ENCODE measurements at places on chromosomes 2 and 18.

- no peak for DNase-seq
These were observed 1.1 kb downstream of the CHN1 start for GRCh38 chr2:175003875-175004729.

- DNase-seq, result no peak
These were observed 113.7 kb downstream of the BCL2 start for GRCh38 chr18:63205791-63206252.

GRCh38 chr2:238857959-238858358 lies 10.1 kb downstream of the TWIST2 start:
- DNase-seq, result no peak

DNA sequence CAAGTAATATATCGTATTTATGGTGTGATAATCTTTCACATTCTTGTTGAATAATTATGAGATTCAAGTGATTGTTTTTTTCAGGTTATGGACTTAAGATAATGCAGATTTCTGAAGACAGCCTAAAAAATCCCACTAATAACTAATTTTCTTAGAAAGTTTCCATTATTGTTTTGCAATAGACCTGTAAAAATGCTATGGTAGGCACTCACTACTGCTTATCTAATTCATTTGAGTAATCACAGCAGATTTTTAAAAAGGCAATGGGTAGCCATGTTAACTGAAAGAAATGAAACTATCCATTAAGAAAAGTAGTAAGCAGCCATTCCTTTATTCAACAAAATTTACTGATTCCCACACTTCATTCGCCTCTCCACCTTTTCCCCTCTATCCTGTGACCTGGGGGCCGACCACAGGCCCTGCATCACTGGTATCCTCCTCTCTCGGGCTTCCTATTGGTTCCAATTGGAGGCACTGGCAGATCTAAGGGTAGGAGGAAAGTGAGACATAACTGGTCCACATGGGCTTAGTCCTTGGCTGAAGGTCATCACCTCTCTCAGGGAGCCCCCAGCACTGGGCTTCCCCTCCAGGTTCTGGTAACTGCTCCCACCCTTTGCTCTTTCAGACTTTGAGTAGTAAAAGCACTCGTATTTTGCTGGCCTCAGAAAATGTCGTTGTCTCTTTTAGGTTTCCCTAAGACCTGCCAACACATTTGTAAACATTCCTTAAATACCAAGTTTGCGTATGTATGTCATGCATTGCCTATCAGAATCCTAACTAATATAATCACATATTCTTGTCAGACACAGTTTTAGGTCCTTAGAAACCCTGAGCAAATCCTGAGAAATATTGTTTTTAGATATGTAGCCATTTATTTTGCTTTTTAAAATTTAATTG lies 18.5 kb downstream of the RBMS1 start:
- DNase-seq, result no peak

DNA sequence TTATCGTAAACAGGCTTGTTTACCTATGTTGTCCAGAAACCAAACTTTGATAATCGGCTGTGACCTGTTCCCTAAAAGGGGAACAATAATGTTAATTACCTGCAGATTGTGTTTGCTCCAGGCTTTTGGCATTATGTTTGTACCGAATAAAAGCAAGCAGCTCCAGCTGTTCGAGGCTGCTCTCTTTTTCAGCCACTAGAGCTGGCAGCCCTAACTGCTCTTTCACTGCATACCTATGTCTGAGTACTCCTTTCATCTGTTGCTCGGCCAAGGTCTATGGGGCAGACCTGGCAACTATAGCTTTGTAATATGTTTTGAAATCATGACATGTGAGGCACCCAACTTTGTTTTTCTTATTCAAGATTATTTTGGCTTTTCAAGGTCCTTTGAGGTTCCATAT lies 77.8 kb upstream of the EHBP1 start:
- DNase-seq, result no peak

DNA sequence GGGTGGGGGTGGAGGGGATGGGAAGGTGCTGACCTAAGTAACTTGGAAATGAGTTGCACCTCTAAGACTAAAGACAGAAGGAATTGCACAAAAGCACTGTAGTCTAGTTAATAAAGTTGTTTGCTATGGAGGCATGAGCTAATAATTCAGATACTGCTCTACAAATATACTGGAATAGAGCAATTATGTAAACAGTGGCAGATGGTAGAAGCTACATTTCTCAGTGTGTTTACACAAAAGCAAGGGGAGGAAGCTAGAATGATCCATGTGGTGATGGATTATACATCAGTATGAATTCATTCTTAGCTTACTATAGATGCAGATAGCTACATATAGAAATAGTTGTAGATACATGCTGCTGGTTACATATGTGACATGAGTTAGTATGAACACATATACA lies 27.6 kb upstream of the UBE2F start:
- DNase-seq, result no peak

GRCh38 chr18:70553245-70553935 lies 264.5 kb downstream of the SOCS6 start:
- DNase-seq, result no peak

DNA sequence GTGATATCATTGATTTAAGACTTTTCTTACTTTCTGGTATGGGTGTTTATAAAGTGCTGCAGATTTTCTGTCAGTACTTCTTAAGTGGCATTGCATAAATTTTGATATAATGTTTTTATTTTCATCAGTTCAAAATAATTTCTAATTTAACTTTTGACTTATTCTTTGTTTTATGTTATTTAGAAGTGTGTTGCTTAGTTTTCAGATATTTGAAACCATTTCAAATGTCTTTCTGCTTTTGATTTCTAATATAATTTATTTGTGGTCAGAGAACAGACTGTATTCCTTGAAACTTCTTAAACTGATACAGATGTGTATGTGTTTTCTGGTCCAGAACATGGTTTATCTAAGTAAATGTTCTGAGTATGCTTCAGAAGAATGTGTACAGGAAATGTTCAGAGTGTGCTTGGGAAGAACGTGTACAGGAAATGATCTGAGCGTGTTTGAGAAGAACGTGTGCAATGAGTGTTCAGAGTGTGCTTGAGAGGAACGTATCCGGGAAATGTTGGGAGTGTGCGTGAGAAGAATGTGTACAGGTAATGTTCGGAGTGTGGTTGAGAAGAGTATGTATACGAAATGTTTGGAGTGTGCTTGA lies 265.7 kb upstream of the HS6ST1 start:
- no peak for DNase-seq
